Posterior vena cava (tissue), 2 donors: ENCODE measurements at places on chromosomes 12 and 14.

DNA sequence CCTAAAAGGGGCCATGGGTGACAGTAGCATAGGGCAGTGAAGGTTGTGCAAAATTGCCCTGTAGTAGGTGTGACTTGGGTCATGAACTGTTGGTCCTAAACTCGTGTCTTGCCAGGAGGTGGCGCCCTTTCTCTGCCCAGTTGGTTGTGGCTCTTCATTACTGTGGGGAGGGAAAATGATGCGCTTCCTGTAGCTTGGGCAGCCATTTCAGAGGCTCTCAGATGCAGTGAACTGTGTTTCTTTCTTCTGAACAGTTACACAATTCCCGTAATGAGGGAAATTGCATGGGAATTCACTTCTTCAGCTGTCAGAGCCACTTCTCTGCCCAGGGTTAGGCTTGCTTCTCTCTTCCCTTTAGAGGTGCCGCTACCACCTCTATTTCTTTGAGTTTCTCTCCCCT lies 148.1 kb upstream of the NRXN3 start:
- no peak for DNase-seq

GRCh38 chr12:50929831-50930230 lies 22.5 kb upstream of the HIGD1C start:
- no peak for DNase-seq

DNA sequence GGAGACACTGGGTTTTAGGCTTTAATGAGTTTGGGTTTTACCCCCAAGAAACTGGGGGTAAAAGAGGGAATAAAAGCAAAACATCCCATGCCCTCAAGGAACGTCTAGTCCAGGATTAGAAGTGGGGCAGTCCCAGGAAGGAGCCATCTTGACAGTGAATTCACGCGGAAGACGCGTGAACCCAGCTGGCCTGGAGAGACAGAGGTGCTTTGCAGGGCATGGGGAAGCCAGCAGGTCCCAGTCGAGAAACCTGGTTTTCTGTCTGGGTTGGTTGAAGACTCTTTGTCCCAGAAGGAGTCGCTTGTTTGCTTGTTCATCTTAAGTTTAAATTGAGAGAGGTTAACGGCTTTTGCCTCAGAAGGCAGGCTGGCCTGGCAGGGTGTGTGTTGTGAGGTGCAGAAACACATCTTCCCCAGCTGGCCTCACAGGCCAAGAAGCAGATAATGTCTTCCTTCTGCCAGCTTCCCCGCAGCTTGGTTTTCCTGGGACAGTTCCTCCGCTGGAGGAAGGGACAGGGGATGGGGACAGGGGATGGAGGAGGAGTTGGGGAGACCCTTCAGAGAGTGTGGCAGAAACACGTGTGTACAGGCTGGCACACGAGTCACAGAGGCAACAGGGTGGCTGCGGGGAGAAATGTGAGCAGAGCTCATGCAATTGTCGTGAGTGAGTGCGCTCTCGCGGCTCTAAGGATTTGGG lies 18.5 kb upstream of the CD9 start:
- DNase-seq = no peak

- no peak for DNase-seq
Measured at GRCh38 chr12:88634008-88634407, 53.7 kb upstream of the KITLG start.

- DNase-seq = no peak
Measured at GRCh38 chr14:22047115-22047514, 373.5 kb upstream of the OR4E1 start.

DNA sequence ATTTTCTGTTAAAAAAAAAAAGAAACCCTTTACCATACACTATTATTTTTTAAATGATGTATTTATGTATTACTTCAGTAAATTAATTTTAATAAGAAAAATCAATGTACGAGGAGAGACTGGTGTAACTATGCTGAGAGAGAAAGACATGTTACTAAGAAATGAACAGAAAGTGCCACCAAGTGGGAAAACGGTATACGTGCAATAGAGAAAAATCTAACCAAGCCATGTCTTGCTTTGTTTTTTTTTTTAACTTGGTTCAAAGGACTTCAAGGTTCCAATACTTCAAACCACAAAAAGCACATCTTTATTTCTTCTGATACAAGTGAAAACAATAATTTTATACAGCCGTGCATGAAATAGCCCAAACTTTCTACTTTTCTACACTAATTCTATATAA lies 22.9 kb downstream of the NDUFA12 start:
- DNase-seq = no peak
